ENCODE measurements at places on chromosomes 11 and 22. TPM values are rescaled to one million over a fixed set of nuclear protein-coding genes. Genes with fewer than 3 reads are reported as not detected.

DNA sequence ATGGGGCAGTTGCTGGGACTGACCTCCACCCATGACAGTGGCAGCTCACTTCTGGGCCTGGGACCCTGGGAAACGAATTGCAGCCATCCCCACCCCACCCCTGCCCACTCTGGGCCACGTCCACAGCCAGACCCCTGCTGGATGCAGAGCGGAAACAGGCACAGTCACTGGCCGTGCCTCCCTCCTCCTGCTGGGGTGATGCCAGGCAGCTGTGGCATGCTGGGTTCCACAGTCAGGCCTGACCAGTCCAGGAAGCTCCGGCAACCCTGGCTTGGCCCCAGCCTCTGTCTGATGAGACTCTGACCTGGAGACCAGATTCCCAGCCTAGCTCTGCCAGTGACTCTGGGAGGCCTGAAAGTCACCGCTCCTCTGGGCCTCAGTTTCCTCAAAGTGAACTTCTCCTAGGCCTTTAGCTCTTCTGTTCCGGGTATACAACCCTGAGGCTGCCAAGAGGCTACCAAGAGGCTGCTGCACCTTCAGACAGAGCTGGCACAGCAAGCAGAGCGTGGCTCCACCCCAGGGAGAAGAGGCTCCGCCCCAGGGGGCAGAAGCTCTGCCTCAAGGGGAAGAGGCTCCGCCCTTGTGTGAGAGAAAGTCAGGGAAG is 8.9 kb downstream of the SULT4A1 start:
- no peak overlapping the region for H3K4me3 ChIP-seq
- no peaks in the 10 kb centered on the region for H3K36me3 ChIP-seq
- H3K4me1 ChIP-seq: no peaks in the 10 kb centered on the region
- no peak overlapping the region for H3K27ac ChIP-seq
- H3K27me3 ChIP-seq: no peaks in the 10 kb centered on the region
- DNase-seq: no peak

GRCh38 chr22:28029201-28029948 is 110.3 kb upstream of the PITPNB start:
- peak; percentile 36 for DNase-seq
- no peak overlapping the region for H3K27ac ChIP-seq
- H3K4me3 ChIP-seq: no peak overlapping the region
- peaks cover 30% of the 10 kb centered on the region for H3K27me3 ChIP-seq
- no peaks in the 10 kb centered on the region for H3K36me3 ChIP-seq

The SLC29A2 gene
- 40.4 TPM for total RNA-seq

DNA sequence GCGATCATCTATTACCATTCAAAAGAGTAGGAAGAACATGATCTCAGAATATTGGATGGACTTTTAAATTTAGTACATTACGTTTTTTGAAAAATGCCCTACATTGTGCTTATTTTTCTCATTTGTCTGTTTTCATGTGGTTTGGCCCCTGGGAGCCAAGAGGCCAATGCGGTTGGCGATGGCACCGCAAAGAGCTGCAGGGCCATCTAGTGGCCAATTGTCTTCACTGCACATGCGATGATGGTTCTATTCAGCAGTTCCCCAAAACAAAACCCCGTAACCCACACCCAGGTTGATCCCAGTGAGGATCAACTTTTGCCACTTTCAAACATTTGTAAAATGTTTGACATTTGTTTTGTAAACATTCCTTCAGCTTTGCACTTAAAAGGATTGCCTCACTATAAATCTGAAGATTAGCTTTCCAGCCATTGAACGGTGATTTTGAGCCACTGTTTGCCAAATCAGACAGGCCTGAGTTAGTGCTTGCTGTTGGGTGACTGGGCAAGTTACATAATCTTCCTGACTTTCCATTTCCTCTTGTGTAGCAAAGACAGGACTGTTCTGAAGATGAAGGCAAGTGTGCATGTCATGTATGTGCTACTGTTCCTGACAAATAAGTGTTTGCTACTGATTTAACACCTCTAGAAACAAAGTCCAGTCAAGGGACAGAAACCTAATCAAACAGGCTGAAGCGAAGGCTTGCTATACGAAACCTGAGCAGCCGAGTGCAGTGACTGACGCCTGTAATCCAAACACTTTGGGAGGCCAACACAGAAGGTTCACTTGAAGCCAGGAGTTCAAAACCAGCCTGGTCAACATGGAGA is 29.2 kb upstream of the XBP1 start:
- DNase-seq: peak; percentile 74
- H3K36me3 ChIP-seq: peaks cover 8% of the 10 kb centered on the region
- no peak overlapping the region for H3K4me3 ChIP-seq
- peaks cover 9% of the 10 kb centered on the region for H3K4me1 ChIP-seq
- no peak overlapping the region for H3K27ac ChIP-seq
- no peaks in the 10 kb centered on the region for H3K27me3 ChIP-seq

The TUB gene
- 1.5 TPM for total RNA-seq

The THY1 gene
- not detected for total RNA-seq

GRCh38 chr11:41446566-41446965 is 12.9 kb downstream of the LRRC4C start:
- H3K4me3 ChIP-seq: no peak overlapping the region
- H3K4me1 ChIP-seq: no peaks in the 10 kb centered on the region
- H3K27me3 ChIP-seq: no peaks in the 10 kb centered on the region
- H3K27ac ChIP-seq: no peak overlapping the region

DNA sequence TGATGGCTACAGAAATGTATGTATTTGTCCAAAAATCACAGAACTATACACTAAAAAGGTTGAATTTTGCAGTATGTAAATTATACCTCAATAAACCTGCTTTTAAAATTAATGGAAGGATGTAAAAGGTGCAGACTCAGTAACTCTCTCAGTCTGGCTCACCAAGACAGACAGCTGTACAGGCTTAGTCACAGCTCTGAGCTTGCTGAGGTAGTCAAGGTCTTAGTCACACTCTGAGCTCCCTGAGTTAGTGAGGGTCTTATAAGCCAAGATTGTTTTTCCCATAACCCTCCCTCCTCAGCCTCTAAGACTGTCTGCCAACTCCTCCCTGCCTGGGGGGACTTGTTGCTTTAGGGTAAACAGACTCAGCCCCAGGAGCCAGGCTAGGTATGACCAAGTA is 59.3 kb upstream of the IZUMO1R start:
- no peak overlapping the region for H3K4me3 ChIP-seq
- no peaks in the 10 kb centered on the region for H3K4me1 ChIP-seq
- no peak overlapping the region for H3K27ac ChIP-seq
- no peaks in the 10 kb centered on the region for H3K36me3 ChIP-seq
- DNase-seq: no peak
- H3K27me3 ChIP-seq: peaks cover 14% of the 10 kb centered on the region

DNA sequence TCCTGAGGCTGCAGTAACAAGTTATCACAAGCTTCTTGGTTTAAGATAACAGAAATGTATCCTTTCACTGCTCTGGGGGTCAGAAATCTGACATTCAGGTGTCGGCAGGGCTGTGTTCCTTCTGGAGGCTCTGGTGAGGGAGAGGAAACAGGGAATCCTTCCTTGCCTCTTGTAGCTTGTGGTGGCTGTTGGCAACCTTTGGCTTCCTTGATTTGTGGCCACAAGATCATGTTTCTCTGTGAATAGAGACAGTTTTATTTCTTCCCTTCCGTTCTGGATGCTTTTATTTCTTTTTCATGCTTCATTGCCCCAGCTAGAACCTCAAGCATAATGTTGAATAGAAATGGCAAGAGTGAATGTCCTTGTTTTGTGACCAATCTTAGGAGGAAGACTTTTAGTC is 44.0 kb downstream of the MPPED1 start:
- H3K4me1 ChIP-seq: no peaks in the 10 kb centered on the region
- peaks cover 91% of the 10 kb centered on the region for H3K27me3 ChIP-seq
- H3K4me3 ChIP-seq: no peak overlapping the region
- H3K27ac ChIP-seq: no peak overlapping the region
- H3K36me3 ChIP-seq: no peaks in the 10 kb centered on the region

DNA sequence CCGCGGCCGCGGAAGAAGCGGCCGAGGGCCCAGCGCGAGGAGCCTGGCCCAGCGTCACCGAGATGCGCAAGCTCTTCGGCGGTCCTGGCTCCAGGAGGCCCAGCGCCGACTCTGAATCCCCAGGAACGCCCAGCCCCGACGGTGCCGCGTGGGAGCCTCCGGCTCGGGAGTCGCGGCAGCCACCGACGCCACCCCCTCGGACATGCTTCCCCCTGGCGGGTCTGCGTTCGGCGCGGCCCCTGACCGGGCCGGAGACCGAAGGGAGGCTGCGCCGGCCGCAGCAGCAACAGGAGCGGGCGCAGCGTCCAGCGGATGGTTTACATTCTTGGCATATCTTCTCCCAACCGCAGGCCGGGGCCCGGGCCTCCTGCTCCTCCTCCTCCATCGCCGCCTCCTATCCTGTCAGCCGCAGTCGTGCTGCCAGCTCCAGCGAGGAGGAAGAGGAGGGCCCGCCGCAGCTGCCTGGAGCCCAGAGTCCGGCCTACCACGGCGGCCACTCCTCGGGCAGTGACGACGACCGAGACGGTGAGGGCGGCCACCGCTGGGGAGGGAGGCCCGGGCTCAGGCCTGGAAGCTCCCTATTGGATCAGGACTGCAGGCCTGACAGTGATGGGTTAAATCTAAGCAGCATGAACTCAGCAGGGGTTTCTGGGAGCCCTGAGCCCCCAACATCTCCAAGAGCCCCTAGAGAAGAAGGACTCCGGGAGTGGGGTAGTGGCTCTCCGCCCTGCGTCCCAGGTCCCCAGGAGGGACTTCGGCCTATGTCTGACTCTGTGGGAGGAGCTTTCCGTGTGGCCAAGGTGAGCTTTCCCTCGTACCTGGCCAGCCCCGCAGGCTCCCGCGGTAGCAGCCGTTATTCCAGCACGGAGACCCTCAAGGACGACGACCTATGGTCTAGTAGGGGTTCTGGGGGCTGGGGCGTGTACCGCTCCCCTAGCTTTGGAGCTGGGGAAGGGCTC is 1.2 kb downstream of the ARHGEF17 start:
- H3K27ac ChIP-seq: peak overlapping the region; percentile 44
- peak overlapping the region; percentile 73 for H3K4me3 ChIP-seq
- peaks cover 25% of the 10 kb centered on the region for H3K4me1 ChIP-seq
- peaks cover 35% of the 10 kb centered on the region for H3K36me3 ChIP-seq
- DNase-seq: peak; percentile 93

DNA sequence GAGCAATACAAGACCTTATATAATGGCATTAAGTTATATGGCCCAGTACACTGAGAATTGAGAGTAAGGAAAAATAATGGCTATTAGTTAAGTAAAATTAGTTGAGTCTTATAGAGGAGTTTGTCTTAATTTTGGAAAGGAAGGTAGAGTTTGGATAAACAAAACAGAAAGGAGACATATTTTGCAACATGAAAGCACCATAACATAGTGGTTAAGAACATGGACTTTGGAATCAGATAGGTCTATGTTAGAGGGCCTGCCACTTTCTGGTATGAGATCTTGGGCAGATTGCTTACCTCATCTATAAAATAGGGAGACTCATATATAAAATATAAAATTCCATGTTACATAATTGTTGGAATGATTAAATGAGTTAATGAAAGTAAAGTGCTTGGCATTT is 68.9 kb downstream of the CSTPP1 start:
- no peaks in the 10 kb centered on the region for H3K36me3 ChIP-seq
- no peak overlapping the region for H3K27ac ChIP-seq
- H3K4me1 ChIP-seq: peaks cover 13% of the 10 kb centered on the region
- DNase-seq: no peak

The CCDC73 gene
- total RNA-seq: 0.07 TPM

The WBP2NL gene
- total RNA-seq: 3.7 TPM

GRCh38 chr11:124760806-124761205 is 1.3 kb downstream of the ESAM start:
- H3K4me1 ChIP-seq: peaks cover 8% of the 10 kb centered on the region
- H3K27me3 ChIP-seq: no peaks in the 10 kb centered on the region
- DNase-seq: no peak
- peaks cover 16% of the 10 kb centered on the region for H3K36me3 ChIP-seq

- H3K27ac ChIP-seq: no peak overlapping the region
- DNase-seq: no peak
- H3K4me1 ChIP-seq: peaks cover 38% of the 10 kb centered on the region
- no peaks in the 10 kb centered on the region for H3K27me3 ChIP-seq
Observed at GRCh38 chr22:35900483-35901168, 128.0 kb downstream of the RBFOX2 start.
